Sigmoid colon (tissue), 7 donors: ENCODE measurements at places on chromosomes 5 and 9. TPM values are rescaled to one million over a fixed set of nuclear protein-coding genes. Genes with fewer than 3 reads are reported as not detected.

DNA sequence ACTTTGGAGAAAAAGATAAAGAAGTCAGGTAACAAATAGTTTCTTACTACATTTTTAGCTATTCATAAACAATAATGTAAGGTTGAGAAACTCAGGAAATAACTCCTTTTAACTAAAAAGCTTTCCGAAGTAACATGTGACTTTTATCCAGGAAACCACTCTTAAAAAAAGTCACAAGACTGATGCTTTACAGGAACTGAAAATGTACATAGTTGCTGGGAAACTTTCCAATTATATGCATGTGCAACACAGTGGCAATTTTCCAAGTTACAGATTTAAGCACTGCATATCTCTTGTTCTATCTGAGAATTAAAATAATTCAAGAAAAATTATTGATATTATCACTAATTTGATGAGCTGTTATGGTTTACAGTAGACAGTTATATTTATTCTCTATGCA, 105.2 kb downstream of the CDH10 start:
- no peaks in the 10 kb centered on the region for H3K36me3 ChIP-seq
- no peaks in the 10 kb centered on the region for H3K4me1 ChIP-seq
- DNase-seq: no peak
- no peaks in the 10 kb centered on the region for H3K27me3 ChIP-seq

CYLC2 gene
- total RNA-seq: not detected

DNA sequence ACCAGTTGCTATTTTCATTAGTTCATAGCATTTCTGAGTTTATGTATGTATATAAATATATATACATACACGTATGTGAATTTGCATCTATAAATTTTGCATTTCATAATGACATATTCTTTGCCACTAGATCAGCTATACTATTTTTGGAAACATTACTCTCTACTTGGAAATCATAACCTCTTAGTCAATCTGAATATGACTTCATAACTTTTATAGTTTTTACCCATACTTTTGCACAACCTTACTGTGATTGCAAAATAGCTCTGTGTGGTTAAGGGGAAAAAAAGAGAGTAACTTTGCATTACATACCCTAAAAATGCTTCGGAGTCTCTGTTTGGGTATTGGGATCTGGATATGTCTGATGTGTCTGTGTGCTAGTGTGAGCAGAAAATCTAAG, 44.9 kb upstream of the ADAMTSL1 start:
- no peak overlapping the region for H3K4me3 ChIP-seq
- H3K36me3 ChIP-seq: no peaks in the 10 kb centered on the region
- DNase-seq: no peak
- no peak overlapping the region for H3K27ac ChIP-seq

LURAP1L gene
- 23.2 TPM for total RNA-seq

PCDHGA2 gene
- total RNA-seq: 3.6 TPM

ATOX1 gene
- total RNA-seq: 74.4 TPM

- no peaks in the 10 kb centered on the region for H3K4me1 ChIP-seq
- H3K36me3 ChIP-seq: no peaks in the 10 kb centered on the region
- no peak overlapping the region for H3K27ac ChIP-seq
- H3K4me3 ChIP-seq: no peak overlapping the region
These were observed 24.9 kb upstream of the IRX4 start for GRCh38 chr5:1907616-1908015.

CTXN3 gene
- not detected for total RNA-seq

DNA sequence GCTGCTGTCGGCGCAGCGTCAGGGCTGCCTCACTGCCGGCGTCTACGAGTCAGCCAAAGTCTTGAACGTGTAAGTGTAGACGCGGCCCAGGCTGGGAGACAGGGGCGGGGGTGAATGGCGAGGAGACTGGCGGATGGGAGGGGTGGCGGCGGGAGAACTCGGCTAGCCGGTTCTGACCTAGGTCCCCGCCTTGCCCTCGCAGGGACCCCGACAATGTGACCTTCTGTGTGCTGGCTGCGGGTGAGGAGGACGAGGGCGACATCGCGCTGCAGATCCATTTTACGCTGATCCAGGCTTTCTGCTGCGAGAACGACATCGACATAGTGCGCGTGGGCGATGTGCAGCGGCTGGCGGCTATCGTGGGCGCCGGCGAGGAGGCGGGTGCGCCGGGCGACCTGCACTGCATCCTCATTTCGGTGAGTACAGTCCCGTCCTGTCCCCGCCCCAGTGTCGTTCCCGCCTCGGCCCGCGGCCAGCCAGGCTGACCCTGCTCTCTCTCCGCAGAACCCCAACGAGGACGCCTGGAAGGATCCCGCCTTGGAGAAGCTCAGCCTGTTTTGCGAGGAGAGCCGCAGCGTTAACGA, 745 bp downstream of the GADD45G start:
- no peaks in the 10 kb centered on the region for H3K36me3 ChIP-seq
- peaks cover 43% of the 10 kb centered on the region for H3K4me1 ChIP-seq
- DNase-seq: peak; percentile 87
- peak overlapping the region; percentile 84 for H3K4me3 ChIP-seq
- H3K27me3 ChIP-seq: no peaks in the 10 kb centered on the region

ARSB gene
- 22.2 TPM for total RNA-seq

DNA sequence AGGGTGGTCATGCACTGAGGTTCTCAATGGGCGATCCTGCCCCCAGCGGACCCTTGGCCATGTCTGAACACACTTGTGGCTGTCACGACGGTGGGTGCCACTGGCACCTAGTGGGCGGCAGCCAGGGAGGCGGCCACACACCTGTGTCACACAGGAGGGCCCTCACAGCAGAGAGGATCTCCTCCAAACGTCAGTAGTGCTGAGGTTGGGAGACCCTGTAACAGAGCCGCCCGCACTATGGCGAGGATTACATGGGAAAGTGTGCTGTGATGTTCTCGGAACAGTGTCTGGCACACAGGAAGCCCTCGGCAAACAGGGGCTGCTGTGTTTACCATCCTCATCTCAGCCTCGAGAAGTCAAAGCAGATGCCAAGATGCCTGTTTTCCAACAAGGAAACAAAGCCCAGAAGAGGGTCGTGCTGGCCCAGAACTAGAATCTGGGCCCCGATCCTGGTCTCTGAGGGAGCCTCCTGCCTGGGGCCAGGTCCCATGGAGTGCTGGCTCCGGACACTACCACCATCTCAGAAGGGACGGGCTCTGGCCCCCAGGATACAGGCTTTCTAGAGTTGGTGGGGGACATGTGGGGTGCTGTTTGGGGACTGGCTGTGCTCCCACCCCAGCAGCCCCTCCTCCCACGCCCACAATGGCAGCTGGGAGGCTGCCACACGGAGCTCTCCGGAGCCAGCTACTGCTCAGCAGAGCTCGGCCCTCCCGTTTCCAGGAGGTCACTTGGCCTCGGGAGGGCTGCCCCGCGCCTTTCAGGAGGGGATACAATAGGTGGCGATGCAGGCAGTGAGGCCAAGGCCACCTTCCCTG, 48.2 kb downstream of the DBH start:
- no peaks in the 10 kb centered on the region for H3K36me3 ChIP-seq
- peak overlapping the region; percentile 14 for H3K27ac ChIP-seq
- DNase-seq: no peak
- no peak overlapping the region for H3K4me3 ChIP-seq
- H3K27me3 ChIP-seq: no peaks in the 10 kb centered on the region

SLC34A3 gene
- not detected for total RNA-seq
